Astrocyte of the spinal cord (primary cell): ENCODE measurements at places on chromosomes 12 and 14.

- no peak for DNase-seq
Observed at GRCh38 chr14:77543240-77543551, 44.6 kb upstream of the ISM2 start.

DNA sequence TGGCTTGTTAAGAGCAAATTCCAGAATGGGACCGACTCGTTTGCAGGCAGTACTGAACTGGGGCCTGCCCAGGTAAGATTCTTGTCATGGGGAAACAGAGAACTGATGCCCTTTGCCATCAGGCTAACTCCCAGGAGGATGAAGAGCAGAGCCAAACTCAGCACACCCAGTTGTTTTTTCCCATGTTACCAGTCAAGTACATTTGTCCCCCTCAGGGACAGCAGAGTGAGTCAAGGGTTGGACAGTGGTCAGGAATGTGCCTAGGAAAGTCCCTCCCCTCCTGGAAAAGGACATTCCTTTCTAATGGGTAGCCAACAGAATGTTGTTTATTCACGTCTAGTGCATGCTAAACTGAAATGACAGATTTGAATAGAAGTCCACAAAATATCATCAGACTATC is 1.6 kb downstream of the ART4 start:
- peak; percentile 40 for DNase-seq

GRCh38 chr12:29463198-29463597 is 34.3 kb downstream of the OVCH1 start:
- DNase-seq = no peak

- DNase-seq = no peak
Observed at GRCh38 chr14:89661392-89661791, 244.4 kb upstream of the FOXN3 start.

DNA sequence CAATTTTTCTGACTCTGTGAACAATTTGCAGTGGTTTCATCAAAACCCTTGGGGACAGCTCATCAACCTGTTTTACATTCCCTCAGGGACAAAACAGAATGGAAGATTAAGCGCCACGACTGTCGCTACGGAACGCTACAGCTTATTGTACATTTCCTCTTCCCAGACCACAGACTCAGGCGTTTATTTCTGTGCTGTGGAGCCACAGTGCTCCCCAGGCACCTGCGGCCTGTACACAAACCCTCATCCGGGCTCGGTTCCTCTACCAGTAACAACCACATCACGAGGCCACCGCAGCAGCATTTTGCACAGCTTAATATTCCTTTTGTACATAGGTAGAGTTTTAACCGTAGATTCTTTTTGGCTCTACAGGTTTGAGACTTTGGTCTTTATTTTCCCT is 397.4 kb upstream of the OR4E1 start:
- DNase-seq = no peak

DNA sequence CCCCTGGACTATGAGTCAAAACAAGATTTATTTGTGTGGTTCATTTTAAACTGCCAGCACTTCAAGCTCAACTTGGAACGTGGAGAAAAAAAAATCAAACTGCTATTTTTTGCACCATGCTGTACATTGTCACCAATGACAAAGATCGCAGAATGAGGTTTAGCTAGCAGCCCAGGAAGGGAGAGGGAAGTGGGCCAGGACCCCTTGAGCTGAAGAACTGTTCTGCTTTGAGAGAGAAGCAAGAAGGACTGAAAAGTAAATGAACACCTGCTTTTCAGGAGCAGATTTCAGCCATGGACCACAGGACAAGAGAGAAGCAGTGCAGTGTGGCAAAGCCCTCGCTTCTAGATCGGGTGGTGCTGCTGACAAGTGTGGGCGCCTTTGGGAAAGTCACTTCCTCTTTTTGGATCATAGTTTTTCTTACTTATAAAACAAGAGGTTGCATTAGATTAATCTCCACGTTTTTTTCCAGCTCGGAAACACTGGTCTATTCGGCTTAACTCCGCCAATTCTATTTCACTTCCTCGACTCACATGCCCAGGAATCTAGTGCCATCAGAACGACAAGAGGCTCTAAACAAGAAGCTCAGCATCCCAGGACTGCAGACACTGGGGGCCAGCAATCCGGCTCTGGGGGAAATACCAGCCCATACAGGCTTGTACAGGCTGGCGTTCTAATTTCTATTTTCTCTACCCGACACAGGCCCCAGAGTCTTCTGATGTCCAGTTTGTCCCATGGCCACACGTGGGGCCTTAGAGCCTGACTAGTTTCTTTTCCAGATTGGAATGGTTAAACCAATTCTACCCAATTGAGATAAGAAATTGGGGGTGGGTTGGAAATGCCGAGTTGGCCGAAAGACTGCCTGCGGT is 129.9 kb downstream of the CRACR2A start:
- DNase-seq = no peak

- no peak for DNase-seq
Observed at GRCh38 chr12:1878214-1878613, 40.2 kb downstream of the CACNA2D4 start.

DNA sequence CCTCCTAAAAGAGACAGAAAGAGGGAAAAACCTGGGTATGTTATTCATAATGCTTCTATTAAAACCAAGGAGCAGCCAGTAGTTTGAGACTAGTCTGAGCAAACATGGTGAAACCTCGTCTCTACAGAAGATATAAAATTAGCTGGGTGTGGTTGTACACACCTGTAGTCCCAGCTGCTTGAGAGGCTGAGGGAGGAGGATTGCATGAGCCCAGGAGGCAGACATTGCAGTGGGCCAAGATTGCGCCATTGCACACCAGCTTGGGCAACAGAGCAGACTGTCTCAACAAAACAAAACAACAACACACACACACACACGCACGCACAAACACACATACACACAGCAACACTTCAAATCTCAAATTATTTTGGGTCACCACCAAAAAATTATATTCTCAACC is 27.8 kb downstream of the HECTD4 start:
- DNase-seq = no peak

DNA sequence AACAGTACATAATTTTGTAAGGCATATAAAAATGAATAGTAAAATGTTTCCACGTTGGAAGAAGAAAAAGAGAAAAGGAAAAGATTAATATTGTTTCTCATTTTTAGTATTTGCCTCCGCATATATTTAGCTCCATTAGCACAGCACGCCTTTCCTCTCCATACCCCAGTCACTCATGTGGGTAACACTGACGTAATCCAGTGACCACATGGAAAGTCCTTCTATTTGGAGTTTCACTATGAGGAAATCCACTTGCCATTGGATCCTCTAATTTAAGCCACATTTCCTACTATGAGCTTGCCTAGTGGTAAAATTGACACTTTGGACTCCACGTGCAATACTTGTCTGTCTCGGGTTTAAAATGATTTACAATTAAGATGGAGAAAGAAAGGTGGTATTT is 5.7 kb upstream of the SLCO1A2 start:
- DNase-seq = no peak

DNA sequence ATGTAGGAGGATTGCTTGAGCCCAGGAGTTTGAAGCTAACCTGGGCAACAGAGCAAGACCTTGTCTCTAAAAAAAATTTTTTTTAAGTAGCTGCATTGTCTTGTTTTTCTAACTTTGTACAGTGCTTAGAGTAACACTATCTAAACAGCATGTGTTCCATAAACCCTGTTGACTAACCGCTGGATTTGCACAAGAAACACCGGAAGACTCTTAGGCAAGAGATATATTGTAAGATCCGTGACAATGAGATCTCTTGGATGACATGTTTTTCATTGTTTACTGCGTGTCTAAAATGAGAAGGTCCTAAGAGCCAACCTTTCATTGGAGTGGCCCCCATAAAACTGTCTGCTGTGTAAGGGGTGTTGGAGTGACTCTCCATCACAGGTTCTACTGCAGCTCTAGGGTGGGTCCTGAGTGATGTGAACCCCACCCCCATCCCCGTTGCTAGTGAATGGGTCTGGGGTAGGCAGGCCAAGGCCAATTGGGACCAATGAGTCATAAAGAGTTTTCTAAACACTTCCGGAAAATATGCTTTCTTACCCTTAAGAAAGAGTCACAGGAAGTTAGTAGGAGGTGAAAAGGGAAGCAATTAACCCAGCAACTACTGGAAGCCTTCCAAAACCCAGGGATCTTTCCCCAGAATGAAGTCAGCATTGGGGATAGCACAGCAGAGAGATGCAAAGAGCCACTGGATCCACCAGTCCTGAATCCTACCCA is 24.3 kb upstream of the PCNX1 start:
- peak; percentile 62 for DNase-seq

- no peak for DNase-seq
Observed at GRCh38 chr14:102532204-102532658, 22.7 kb upstream of the ANKRD9 start.

DNA sequence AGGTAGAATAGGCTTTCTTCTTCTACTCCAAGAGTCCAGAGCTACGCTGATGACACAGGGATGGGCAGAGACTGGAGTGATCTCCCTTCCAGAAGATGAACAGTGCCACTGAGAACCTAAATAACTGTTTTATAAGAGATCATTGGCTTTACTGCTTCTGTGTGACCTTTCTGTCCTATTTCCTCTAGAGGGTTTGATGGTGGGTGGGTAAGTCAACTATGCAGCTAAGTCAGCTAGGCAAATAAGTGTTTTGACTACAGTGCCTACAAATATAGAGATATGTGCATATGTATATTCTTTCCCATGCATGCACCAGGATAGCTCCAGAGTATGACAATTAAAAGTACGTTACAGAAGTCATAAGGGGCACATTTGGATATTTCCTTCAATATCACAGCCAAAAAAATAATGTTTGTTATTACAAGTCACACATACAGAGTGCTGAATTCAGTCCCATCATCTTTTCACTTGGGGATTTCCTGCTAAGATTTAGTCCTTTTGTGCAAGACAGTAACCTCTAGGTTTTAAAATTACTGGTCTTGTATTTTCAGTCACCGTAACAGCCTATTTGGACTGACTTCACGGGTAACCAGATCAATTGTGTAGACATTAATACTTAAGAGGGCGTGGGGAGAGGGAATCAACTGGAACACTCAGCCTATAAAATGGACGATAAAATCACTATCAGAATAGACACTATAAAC is 412.6 kb upstream of the SOX5 start:
- no peak for DNase-seq

DNA sequence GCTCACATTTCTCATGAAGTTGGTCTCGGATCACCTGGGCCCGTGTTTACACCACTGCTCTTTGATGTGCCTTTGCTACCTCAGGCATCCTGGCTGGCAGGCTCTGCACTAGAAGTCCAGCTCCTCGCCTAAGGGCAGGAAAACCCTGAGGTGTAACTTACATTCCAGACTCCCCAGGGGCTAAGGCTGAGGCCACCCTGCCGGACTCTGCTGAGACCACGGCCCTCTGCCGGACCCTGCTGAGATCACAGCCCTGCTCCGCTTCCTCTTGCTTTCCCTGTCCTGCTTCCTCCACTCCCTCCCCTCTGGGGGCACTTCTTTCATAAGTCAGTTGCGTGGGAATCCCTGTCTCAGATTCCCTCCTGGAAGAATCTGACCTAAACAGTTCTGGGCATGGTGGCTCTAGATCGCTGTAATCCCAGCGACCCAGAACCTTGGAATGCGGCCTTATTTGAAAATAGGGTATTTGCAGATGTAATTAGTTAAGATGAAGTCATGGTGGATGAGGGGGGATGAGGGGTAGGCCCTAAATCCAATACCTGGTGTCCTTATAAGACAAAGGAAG is 17.2 kb downstream of the RILPL1 start:
- peak; percentile 44 for DNase-seq

DNA sequence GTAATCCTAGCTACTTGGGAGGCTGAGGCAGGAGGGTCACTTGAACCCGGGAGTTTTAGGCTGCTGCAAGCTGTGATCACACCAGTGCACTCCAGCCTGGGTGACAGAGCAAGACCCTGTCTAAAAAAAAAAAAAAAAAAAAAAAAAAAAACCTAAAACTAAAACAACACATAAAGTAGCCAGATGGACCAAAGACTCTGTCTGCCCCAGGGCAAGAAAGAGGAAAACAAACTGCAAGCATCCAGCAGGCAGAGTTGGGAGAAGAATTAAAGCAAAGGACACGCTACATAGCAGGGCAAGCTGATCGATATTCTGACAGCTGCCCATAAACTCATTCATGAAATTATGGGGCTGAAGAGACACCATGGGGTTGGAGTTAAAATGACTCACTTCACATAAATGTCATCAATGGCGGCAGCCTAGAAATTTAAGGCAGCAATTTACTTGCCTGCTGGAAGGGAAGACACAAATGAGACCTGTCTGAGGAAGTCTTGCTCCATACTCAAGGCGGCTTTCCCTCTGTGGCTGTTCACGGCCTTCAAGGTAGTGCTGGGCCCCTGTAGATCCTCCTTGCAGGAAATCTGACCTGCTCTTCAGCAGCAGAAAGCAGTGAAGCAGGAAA is 259.1 kb upstream of the FKBP4 start:
- peak; percentile 3 for DNase-seq

DNA sequence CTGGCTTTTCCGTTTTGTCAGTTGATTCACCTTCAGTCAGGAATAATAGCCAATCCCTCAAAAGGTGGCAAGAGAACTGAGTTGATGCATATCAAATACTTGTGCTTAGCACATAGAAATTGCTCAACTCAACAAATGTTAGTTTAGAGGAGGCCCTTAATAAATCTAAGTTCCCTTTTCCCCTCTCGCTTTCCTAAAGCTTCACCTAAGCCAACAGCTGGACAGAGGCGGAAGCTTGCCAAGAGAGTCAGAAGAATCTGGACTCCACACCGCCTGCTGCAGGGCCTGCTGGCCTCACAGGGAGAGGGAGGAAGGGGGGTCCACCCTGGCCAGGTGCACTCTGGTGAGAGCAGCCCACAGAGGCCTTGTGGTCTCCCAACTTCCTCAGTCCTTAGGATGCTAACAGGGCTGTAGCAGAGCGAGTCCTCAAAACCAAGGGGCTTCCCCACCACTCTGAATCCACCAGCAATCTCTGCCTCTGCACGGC is 213.1 kb downstream of the CHST11 start:
- DNase-seq = peak; percentile 48

GRCh38 chr12:12872139-12872933 is 19.0 kb upstream of the GPRC5A start:
- peak; percentile 73 for DNase-seq

DNA sequence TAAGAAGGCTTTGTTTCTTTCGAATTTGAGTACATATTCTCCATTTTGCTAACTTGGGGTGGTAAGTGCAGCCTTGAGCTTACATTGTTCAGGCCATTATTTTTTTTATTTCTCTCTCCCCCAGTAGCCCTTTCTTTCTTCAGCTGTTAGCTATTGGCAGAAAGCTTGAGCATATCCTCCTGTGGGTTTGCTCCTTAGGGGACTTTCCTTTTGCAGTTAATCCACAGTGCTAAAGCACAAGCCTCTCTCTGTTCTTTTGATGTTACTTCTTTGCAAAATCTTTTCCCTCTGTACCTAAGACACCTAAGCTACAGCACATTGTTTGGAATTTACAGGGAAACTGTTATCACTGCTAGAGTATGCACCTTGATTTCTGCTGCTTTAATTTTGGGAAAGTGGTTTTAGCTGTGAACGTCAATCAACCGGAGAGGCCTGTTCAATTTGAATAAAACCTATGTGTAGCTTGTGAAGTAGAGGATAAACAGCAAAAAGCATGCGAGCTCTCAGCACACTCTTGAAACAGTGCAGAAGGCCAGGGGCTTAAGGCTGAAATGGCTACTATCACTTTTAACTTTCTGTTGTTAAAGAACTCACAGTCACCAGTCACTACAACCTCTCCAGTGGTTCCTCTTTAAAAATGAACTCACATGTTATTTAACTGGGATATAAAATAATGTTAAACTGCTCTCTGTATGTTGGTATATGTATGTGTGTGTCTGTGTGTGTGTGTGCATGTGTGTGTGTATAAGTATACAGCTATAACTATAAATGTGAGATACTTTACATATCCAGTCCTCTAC is 139.2 kb downstream of the PDZRN4 start:
- DNase-seq = no peak
